ENCODE measurements at places on chromosomes 2 and 18.

- no peak for DNase-seq
These were observed 29.8 kb downstream of the MGAT5 start for GRCh38 chr2:134283661-134284060.

DNA sequence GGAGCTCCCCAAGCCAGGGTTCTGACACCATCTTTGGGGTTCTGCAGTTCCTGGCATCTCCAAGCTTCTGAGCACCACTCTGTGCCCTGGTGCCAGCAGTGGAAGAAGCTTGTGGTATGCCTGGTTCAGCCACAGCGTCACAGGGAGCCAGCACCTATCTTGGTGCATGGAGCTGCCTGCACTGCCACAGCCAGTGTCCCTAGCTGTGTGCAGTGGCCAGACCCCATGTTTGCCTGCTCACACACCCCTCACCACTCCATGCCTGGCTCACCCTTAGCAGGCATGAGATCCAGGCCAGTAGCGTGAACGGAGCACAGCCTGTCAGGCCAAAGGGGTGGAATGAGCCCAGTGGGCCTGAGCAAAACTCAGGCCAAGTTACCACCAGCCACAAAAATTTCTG is 290.2 kb upstream of the LRATD1 start:
- no peak for DNase-seq

- no peak for DNase-seq
These were observed 286.3 kb downstream of the FSIP2 start for GRCh38 chr2:186024921-186025320.

GRCh38 chr2:36695746-36696415 is 626 bp upstream of the VIT start:
- no peak for DNase-seq

- no peak for DNase-seq
These were observed 23.8 kb downstream of the FAP start for GRCh38 chr2:162219426-162219825.

GRCh38 chr2:138276339-138276738 is 225.2 kb upstream of the SPOPL start:
- no peak for DNase-seq

- no peak for DNase-seq
These were observed 63.2 kb downstream of the SCG2 start for GRCh38 chr2:223538920-223539440.

DNA sequence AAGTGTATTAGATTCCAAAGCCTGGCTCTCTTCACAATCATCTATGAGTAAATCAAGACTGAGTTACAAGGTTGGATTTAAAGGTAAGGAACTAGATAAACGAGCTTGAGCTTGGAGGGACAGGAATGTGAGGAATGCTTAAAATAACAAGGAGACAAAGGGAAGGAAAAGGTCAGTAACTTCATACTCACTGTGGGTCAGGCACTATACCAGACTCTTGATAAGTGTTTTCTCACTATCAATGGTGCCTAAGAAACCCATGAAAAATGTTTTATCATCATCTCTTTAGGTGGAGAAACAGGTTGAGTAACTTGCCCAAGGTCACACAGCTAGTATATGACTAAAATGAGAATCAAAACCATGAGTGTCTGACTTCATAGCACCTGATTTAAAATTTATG is 212.1 kb downstream of the CDH2 start:
- no peak for DNase-seq

DNA sequence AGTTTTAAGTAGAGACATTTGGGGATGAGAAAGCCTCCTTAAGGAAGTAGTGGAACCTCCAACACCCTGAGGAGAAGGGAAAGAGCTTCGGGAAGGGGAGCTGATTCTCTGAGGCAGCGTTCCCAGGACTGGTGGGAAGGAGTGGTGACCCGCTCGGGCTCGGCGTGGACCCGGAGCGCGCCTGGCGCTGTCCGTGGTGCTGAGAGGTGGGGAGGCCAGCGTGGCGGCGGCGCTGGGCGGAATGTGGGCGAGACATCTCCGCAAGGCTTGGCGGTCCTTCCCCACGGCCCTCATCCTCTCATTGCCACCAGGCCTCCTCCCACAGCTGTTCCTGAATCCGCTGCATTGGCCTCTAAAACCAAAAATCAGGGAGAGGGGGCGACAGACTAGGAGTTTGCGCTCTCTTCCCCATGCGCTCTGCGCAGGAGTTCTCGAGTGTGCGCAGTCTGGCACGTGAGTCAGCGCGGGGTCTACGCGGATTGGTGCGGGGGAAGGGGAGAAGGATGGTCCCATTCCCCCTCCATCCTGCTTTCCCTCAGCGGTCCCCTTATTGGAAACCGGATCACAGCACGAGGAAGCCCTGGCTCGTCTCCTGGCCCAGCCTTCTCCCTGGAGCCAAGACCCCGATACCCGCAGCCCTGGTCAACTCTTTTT is 857 bp downstream of the RESP18 start:
- no peak for DNase-seq

- no peak for DNase-seq
These were observed 59.4 kb upstream of the SIX2 start for GRCh38 chr2:45068571-45069140.

- DNase-seq: no peak
These were observed 10.9 kb upstream of the GNAL start for GRCh38 chr18:11678211-11678610.

DNA sequence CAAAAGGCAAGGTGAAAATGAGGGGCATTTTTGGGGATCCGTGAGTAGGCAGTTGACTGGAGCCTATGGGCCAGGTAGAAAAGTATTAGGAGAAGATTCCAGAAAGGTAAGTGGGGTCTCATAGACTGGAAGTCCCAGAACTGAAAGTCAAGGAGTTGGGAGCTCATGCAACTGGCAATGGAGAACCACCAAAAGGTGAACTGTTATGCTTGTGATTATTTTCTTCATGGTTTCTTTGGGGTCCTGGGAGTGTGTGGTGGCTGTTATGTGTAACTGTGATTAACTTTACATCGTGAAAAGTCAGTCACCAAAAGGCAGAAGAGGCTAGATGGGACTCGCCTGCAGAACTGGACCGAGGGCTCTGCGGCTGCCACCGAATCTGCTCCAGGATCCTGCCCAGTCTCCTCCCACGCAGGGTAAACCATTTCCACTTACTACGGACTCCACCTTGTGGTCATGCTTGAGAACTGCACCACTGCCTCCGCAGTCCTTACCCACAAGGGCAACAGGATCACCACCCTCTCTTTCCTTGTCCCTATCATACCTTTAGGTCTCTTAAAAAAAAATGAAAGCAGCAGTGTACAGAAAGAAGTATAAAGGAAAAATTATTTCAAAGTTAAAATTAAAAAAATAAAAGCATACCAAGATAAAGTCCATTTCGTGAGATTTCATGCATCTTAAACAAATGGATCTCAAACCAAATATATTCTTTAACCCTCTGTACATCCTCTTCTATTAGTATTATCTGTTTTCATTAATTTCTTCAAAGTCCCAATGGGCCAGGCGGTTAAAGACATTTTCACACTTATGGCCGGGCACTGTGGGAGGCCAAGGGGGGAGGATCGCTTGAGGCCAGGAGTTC is 15.6 kb upstream of the CEP68 start:
- DNase-seq: no peak

DNA sequence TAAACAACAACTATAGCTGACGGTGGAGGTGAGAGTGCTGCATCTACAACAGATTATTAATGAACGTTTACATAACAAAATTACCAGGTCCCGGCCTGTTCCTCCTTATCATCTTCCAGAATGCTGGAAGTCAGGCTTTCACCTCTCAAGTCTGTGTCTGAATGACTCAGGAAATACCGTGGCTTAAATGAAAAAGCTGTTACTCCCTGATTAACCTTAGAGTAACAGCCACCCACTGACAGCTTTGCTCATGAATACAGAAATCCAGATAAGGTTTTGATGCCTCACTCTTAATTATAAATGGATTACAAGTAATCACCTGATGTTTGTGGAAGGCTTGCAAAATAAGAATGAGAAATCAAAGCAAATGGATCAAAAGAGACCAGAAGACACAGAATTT is 885.3 kb upstream of the CELF4 start:
- DNase-seq: no peak

- DNase-seq: no peak
These were observed 1371.5 kb upstream of the TMEFF2 start for GRCh38 chr2:193566276-193566675.

- DNase-seq: no peak
These were observed 70.7 kb upstream of the ALPP start for GRCh38 chr2:232307854-232308253.

DNA sequence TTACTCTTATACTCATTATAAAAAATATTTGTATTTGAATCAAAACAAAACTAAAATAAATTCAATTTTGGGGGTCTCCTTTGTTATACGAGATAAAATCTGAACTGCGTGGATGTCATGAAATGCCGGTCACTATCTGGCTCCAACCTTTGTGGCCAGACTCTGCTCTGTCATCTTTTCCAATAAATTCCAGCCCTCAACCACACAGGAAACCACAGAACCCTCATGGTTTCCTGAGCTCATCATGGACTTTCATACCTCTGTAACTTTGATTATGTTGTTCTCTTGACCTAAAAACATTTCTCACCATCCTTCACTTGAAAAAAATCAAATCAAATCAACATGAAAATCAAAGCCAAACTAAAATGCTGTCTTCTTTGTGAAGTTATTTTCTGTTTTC is 724.7 kb downstream of the METTL4 start:
- no peak for DNase-seq

GRCh38 chr2:45669032-45669486 is 17.6 kb downstream of the PRKCE start:
- no peak for DNase-seq

DNA sequence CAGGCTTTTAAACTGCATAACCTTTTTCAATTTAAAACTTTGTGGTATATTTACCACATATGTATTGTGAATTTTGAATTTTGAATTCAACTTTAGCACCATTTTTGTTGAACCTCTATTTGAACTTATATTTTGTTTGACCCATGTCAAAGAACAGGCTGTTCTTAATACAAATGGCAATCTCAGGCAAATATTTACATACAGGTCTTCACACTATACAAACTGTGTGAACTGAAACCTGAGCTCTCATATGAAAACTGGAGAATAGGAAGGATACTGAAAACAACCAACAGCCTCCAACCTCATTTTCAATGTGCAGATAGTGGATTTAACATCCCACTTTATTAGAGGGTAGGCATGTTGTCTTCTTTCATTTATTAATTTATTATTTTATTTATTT is 491.8 kb downstream of the KCNJ3 start:
- no peak for DNase-seq

DNA sequence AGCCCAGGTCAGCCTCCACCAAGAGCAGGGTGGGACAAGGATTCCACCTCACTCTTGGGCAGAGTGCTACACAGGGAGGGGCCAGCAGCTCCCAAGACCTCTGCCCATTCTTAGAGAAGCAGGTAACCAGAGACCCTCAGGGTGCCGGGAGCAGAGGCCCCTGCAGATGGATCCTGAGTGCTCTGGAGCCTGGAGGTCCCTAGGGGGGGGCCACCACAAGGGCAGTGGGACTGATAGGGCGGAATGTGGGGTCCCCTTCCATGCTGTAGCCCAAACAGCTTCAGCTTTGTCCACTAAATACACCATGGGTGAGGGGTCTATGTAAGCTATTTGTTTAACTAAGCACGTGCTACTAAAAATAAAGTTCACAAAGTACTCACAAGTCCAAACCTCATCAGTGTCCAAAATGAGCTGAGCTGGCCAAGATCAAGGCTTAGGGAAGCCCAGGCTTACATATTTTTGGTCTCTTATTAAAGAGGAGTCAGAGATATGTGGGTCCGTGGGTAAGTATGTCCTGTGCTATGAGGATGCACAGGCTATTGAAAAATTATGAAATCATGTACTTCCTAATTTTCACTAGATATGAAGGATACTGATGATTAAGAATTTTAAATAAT is 21.5 kb upstream of the GPC1 start:
- DNase-seq: no peak

DNA sequence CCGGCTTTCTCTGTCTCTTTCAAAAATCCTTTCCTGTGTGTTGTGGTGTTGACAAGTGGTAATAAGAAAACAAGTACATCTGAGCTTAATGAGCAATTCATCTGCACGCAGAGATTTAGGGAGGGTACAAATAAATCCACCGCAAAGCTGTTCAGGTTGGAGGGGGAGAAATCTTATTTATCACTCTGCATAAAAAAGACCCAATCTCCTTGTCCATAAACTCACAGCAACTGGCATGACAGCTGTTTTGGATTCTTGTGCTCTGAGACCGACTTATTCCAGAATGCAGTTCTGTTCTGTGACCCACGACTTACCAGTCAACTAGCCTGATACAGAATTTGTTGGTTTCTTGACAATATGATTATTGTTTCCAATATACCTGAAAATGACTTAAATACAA is 380.1 kb downstream of the SOX11 start:
- no peak for DNase-seq

- DNase-seq: no peak
These were observed 156.1 kb upstream of the MYCN start for GRCh38 chr2:15784106-15784885.

- no peak for DNase-seq
These were observed 54.8 kb downstream of the FAM161A start for GRCh38 chr2:61799099-61799498.

GRCh38 chr2:30421604-30422443 is 25.2 kb upstream of the LCLAT1 start:
- peak; percentile 28 for DNase-seq

GRCh38 chr18:77635451-77635850 is 385.8 kb downstream of the GALR1 start:
- no peak for DNase-seq

DNA sequence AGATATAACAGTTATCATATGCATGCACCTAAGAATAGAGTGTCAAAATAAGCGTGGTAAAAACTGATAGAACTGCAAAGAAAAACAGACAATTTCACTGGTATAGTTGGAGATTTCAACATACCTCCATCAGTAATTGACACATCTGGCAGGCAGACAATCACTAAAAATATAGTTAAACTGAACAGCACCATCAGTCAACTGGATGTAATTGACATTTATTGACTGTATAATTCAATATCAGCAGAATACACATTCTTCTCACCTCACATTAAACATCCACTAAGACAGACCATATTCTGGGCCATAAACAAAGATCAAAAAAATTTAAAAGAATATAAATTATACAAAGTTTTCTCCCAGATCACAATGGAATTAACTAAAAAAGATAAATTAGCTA is 378.5 kb upstream of the RGPD4 start:
- DNase-seq: no peak

DNA sequence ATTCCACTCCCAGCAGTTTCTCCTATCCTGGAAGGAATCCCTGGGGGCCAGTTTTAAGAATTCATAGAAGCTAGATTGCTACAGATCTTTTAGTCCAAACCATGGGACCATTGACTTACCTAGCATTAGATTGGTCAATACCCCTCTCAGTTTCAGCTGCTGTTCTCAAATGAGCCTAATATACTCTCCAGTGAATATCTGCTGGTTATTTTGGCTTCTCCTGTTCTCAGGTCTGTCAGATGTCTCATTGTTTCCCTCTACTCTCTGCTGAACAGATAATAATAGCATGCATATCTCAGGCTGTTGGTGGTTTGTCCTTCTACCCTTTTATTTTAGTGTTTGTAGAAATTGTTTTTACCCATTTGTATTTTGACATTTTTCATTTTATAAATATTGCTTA is 99.5 kb downstream of the FHOD3 start:
- no peak for DNase-seq

- DNase-seq: no peak
These were observed 51.9 kb downstream of the ANKMY1 start for GRCh38 chr2:240505910-240506309.
